CD4-positive, alpha-beta T cell treated with Interferon gamma for 1 hour (primary cell): ENCODE measurements at places on chromosomes 2 and 18.

DNA sequence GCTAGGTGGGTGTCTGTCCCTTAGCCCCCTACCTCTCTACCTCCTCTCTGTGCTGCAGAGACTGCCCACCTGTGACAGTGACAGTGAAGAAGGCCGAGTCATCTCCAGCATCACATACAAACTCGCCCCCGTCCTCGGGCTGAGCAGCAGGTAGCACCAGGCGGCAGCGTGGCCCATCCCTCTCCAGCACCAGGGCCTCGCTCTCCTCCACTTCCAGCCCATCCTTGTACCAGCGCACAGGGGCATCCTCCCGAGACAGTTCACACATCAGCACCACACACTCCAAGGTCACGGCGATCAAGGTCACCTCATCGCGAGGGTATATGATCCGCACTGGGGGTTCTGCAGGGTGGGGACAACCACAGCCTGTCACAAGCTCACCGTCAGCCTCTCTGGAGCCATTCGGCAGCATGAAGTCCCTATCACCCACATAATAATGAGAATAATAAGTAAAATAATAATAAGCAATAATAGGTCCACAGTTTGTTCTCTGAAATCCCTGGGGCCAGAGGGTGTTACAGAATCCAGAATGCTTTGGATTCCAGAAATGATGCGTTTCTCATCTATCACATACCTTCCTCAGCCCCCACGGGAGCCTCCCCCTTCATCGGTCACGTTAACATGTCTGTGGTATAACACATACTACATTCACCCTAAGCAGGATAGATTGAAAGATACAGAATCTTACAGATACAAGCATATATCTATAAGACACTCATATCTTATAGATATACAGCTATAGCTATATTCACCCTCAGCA, 12.0 kb downstream of the OBSL1 start:
- no peak for DNase-seq

GRCh38 chr18:75837316-75837715, 409.8 kb upstream of the SMIM21 start:
- DNase-seq, result no peak

DNA sequence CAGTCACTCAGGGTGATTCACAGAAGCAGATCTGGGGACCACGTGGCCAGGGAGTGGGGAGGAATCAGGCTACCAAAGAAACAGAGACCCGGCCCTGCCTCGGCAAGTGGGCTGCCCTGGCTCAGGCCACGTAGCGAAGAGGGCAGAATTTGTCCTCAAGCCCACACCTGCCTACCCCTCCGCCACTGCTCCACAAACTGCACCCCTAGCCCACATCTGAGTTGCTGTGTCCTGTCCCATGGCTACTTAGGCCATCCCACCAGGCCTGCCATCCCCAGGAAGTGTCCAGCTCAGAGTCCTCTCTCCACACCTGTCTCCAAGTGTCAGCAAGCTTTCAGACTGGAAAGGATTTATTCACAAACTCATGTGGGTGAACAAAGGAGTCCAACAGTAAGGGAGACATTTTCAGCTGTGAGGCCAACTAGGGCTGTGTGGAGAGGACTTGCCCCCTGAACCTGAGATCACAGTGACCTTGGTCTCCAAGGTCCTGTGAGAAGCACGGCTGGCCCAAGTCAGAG, 31.7 kb upstream of the ASPRV1 start:
- DNase-seq, result no peak

DNA sequence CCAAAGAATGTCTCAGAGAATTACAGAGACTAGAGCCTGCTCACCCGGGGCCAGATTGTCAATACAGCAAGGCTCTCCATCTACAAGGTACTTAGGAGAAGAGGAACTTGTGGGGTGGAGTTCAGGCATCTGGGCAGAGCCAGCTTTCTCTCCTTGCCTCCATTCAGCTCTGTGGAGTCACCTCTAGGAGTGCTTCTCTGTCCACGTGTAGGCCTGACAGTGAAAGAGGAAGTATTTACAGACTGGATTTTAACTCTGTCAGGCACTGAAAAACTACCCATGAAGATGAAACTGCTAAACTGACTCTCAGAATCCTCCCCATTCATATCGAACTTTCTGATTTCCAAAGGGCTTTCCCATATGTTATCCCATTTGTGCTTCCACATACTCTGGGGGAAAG, 315.6 kb downstream of the SETBP1 start:
- no peak for DNase-seq

GRCh38 chr2:147600646-147601045, 244.2 kb upstream of the ACVR2A start:
- no peak for DNase-seq

GRCh38 chr18:48030616-48031480, 100.4 kb upstream of the SMAD2 start:
- no peak for DNase-seq

GRCh38 chr2:172693037-172693436, 42.6 kb upstream of the RAPGEF4 start:
- peak; percentile 9 for DNase-seq

GRCh38 chr18:79589601-79590091, 90.0 kb upstream of the CTDP1 start:
- no peak for DNase-seq

DNA sequence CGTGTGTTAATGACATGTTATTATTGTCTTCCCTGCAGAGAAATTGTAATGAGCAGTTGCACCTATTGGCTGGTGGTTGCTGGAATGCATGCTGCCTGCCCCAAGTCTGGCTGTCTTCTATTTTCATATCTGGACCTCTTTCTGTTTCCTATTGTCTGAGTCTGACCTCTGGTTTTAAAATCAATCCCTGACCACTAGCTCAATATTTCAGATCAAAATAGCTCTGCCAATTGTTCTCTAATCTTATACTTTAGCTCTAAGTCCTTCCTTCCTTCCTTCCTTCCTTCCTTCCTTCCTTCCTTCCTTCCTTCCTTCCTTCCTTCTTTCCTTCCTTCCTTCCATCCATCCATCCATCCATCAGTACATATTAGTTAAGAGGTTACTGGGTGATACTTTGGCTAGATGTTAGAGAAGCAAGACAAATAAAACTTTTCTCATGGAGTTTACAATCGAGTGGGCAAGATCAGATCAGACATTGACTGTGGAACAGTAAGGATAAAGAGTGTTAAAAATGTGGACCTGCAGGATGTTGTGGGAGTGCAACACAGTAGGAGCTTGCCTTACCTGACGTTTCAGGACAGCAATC, 417.1 kb downstream of the SOCS6 start:
- no peak for DNase-seq
